Activated CD4-positive, alpha-beta memory T cell treated with anti-CD3 and anti-CD28 coated beads, Interleukin-2, amount 10 ng/mL, durations not matched to agents 7 days and 5 days (primary cell): ENCODE measurements at places on chromosomes 3 and 15.

GRCh38 chr3:184771301-184772127, 40.5 kb upstream of the VPS8 start:
- no peak for DNase-seq

GRCh38 chr15:93331545-93332167, 242.6 kb upstream of the RGMA start:
- DNase-seq, result no peak

- no peak for DNase-seq
Observed at GRCh38 chr3:110767156-110767555, 304.5 kb upstream of the NECTIN3 start.

- no peak for DNase-seq
Observed at GRCh38 chr3:100010087-100010417, 104.2 kb downstream of the FILIP1L start.

DNA sequence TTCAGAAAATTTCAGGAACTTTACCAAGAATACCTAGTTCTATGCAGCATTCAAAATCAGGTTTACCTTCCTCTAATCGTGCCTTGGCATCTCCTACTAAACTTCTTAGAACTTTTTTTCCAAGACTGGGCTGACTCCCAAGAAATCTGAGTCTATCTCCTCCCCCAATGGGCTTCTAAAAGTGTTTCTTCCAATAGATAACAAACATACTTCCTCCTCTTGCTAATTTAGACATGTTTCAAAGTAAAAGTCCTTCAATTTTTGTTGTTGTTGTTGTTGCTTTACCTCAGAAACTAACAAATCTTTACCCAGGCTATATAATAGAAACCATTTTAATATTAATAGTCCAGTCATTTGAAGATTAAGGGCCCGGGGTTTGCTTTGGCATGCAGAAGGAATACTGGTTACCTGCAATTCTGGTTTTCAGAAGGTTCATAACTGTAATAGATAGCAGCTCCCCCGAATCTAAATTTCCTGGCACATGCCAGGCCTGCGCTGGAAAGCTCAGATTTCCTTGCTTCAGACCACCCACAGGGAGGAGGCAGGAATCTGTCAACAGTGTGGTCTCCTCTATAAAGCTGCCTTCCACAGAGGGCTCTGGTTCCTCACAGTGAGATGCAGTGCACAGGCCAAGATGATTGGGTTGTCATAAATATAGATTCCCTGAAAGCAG, 188.7 kb downstream of the THRB start:
- DNase-seq, result no peak

DNA sequence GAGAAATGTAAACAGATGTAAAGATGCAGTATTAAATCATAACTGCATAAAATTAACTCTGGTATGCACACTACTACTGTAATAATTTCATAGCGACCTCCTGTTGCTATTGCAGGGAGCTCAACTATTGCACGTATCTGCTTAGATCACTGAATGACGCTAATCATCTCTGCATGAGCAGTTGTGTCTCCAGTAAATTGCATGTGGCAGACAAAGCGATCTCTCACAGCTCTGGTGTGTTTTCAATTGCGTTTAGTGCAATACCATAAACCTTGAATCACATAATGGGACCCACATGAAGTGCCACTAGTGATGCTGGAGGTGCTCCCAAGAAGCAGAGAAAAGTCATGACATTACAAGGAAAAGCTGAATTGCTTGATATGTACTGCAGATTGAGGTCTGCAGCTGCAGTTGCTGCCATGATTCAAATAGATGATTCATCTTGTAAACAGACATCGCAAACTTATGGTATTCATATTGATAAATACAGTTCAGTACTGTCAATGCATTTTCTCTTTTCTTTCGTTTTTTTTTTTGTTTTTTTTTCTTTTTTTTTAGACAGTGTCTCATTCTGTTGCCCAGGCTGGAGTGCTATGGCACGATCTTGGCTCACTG, 30.2 kb upstream of the LCTL start:
- DNase-seq, result no peak

DNA sequence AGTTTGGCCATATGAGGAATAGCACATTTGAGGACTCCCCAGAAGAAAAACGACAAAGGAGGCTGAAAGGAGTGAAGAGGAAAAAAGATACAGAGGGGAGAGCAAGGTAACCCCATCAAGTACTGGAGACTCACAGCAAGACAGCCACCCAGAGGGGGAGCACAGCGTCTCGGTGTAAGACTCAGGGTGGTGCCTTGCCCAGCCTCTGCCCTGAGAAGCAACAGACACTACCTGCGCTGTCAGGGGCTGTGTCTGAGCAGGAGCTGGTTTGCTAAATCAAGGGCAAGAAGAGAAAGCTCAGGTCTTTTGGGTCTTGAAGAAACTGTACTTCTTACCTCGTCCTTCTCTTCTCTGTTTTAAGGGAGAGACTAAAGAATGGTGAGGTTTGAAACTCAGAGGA, 27.9 kb downstream of the FBXO45 start:
- DNase-seq, result no peak

- no peak for DNase-seq
Observed at GRCh38 chr3:76122007-76122406, 336.7 kb upstream of the ZNF717 start.
